EL (cell line): ENCODE measurements at places on chromosomes 12 and 14.

GRCh38 chr12:46185686-46186085 lies 83.2 kb downstream of the SLC38A1 start:
- DNase-seq, result no peak

DNA sequence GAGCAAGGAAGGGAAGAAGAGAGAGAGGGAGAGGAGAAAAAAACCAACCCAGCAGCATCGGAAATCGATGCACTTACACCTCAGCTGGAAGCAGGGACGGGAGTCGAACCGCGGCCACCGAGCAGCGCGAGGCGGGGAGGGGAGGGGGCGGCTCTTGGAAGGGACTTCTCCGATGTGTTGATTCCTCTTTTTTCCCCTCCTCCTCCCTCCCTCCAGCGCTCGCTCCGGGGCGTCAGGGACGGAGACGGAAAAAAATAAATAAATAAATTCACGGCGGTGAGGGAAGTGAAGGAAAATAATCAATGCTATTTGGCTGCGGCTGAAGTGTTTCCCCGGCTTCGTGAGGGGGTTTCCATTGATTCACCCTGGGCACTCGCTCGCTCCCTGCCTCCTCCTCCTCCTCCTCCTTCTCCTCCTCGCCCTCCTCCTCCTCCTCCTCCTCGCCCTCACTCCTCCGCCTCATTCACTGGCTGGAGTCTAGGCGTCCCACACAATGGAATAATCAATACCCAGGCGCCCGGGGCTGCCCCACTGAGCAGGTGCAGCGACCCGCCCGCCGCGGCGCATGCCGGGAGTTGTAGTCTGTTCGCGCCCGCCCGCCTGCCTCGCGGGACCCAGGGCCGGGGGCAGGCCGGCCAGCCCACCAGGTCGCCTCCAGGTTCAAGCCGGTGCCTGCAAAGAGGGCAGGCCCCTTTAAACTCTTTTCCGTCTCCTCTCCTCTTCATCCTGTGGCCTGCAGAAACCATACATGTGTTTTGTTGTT lies at the start of gene ZFHX2:
Gene ZFHX2 (minus strand): TSS at position 500 of the 763 bp plus-strand sequence. CDS start 16,440 bp downstream, outside the sequence.
- DNase-seq, result peak; percentile 78

GRCh38 chr14:75372260-75372659 lies 55.6 kb upstream of the JDP2 start:
- DNase-seq, result no peak

DNA sequence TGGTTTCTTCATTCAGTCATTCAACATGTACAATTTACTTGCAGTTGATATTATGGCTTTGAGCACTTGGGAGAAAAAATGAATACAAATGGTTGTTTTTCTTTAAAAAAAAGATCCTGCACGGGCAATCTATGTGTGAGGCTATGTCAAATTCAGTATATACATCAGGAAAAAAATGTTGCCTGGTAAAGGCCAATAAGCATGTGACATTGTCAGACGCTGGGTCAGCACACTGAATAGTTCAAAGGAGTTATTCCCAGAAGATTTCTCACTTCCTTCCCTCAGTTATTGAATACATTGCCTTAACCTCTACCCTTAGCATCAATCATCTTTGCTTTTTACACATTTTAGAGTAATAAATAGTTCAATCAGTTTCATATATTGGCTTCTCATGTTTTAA lies 319.2 kb downstream of the NUAK1 start:
- DNase-seq, result no peak

- no peak for DNase-seq
Observed at GRCh38 chr12:51797301-51797700, 51.2 kb downstream of the FIGNL2 start.

DNA sequence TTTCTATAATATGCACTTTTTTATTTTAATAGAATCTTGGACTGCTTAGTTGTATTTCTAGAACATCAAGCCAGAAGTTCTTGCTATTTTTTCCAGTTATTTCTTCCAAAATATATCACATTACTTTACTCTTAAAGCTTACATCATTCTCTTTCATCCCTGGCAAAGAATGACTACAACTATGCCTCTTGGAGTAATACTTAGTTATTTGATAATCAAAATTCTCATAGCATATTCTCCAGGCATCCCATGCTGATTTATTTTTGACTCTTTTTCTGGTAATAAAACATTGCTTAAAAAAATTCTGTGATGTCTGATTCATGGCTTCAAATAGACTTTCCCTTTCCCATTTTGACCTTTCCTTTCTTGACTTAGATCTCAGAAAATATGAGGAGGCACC lies 118.7 kb upstream of the TSPAN8 start:
- DNase-seq, result no peak

DNA sequence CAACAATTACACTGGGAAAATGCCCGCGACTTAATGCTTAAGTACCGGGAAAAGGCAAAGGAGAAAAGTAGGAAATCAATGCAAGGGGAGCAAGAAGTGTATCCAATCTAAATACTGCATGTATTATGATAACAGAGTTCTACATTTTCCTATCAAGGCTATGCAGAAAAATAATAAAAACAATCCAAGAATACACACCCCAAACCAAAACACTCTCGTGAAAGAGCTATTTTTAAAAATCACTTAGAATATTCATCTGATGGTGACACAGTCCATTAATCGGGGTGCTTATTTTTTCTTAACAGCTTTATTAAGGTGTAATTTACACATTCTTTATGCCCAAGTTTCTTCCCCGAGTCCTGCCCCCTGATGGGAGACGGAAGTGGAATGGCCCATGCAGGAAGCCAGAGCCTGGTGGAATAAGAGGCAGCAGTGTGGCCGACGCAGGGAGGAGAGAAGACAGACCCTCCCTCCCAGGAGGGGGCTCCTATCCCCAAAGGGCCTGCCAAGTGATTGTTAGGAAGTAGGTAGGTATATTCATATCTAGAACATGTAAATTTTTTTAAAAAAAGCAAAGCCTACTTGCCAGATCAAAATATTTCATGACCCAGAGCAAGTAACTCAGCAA lies 174.3 kb downstream of the FOXN3 start:
- no peak for DNase-seq
